ENCODE measurements at places on chromosomes 7 and 10.

DNA sequence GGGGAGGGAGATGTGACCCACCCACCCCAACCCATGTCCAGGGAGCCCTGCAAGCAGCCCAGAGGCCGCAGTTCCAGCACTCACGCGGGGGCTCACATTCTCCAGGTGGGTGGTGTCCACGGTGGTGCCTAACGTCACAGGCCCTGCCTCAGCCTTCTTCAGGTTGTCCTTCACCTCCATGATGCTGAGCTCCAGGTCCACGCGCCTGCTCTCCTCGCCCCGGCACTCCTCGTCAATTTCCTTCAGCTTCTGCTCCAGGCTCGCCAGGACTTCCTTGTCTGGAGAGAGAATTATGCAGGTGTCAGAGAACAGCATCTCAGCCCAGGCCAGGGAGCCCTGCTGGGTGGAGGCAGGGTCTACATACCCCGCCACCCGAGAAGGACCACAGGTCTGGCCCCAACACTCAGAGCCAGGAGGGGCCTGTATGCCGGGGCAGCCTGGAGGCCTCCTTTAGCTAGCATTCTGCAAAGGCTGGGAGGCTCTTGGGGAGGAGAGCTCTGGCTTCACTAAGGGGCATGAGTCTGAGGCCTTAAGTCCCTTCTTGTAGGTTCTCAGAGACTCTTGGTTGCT lies 58.2 kb downstream of the VWA2 start:
- DNase-seq = no peak

DNA sequence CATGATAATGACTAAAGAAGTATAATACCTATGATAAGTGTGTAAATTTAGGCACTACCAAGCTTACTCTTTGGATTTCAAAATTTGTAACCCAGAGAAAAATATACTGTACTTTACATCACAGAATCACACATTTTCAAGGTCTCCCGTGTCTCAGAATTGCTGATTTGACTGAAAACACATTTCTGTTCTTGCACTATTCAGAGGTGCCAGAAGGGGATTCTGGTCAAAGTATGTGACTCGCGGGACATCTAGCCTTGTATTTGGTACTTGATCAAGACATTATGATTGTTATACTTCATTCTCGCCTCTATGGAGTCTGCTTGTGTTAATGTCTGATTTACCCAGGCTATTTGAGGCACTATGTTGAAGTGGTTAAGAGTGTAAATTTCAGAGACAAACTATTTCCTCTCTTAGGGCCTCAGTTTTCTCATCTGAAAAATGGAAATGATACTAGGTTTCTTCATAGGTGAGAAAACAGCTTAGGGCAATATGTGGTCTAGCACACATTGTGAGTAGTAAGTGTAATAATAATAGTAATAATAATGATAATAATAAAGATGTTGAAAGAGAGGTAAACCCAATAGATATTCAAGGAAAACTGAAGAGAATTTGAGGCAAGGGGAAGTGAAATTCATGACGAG lies 320.4 kb downstream of the RNLS start:
- no peak for DNase-seq

- DNase-seq = no peak
Measured at GRCh38 chr10:112173206-112173605, 10.4 kb downstream of the GPAM start.

- peak; percentile 6 for DNase-seq
Measured at GRCh38 chr7:152674860-152675758, 832 bp downstream of the XRCC2 start.

DNA sequence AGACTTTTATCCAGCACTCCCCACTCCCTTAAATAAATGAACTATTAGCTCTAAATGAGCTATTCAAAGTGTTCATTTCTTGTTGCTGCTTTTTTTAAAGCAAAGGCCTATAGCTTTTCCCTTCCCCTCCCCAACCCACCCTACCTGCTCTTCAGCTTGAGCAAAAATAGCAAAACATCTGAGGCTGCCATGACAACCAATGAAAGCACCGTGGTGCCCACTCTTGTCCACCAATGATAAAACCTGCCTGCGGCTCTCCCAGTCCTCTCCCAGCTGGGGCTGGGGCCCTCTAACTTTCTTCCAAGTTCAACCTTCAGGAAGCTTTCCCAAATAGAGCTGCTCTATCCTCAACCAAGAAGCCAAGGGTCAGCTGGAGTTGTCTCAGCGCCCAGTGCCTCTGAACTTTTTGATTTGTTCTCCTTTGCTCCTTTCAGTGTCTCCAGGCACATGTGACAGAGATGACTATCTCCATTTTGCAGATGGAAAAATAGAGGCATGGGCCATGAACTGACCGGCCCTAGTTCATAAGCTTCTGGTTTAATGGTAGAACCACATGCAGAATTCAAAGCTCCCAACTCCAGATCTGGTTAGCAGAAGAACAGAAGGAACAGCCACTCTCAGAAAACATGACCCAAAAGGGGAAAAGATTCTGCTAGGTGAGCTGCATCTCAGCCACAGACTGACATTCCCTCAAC lies 47.7 kb downstream of the PIK3AP1 start:
- DNase-seq = no peak

DNA sequence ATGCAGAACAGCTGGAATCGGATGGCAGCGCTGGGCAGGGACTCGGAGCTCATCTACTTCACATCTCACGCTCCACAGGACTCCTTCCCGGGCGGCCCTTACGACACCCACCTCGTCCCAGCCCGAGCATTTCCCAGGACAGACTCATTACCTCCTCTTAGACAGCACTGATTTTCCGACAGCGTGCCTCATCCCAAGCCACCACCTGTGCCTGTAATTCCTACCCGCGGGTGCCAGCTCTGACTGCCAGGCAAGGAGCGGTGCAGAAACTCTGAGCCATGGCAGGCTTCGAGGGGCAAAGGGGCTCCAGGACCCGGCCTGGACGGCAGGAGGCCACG lies 25.6 kb downstream of the GPER1 start:
- no peak for DNase-seq

DNA sequence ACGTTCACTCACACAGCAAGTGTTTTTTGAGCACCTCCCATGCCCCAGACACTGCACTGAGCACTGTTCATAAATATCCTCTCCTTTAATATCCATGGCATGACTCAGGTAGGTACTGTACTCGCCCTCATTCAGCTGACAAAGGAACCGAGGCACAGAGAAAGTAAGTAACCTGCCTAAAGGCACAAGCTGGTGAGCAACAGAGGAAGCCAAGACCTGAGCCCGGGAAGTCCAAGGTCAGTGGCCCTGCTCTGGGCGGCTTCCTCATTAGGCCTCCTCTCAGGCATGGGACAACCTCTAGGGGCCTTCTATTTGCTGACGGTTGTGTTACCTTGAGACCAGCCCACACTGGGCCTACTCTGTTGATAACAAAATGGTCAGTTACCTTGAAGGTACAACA lies 45.1 kb upstream of the EZH2 start:
- DNase-seq = no peak

DNA sequence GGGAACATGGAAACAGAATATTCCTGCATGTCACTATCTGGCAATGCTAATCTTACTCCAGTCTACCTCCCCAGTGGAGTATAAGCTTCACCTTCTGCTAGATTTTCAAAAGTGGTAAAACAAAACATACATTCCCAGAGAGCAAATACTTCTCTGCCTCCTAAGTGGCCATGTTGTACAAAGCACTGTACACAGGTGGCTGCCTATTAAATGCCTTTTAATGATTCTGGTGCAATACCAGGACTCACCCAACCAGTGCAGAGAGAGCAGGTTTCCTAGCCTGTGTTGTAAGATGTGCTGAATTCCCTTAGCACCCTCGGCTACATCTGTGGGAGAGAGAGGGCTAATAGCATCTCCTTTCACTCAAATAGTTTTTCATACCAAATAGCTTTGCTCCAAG lies 684.3 kb upstream of the NRP1 start:
- no peak for DNase-seq

GRCh38 chr7:140192620-140193019 lies 15.8 kb upstream of the KDM7A start:
- no peak for DNase-seq

- DNase-seq = no peak
Measured at GRCh38 chr7:149682038-149682437, 91.3 kb downstream of the ZNF467 start.

GRCh38 chr7:31382722-31383121 lies 42.2 kb upstream of the NEUROD6 start:
- no peak for DNase-seq

DNA sequence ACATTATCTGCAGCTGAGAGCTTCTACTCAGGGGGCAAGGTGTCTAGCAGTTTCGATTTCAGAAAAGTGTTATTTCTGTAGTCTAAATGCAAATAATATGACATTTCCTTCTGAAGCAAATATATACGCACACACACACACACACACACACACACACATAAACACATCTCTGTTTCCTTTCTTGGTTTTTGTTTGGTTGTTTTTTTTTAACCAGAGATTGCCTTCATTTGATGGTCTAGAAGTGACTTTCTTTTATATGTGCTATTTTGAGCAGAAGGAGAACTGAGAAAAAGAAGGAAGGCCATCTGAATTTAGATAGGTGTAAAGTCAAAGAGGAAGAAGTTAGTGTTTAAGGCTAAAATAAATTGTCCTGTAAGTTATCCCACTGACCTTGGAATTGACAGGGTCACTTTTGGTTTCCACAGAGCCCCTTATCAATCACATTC lies 142.2 kb downstream of the TRIL start:
- DNase-seq = no peak

GRCh38 chr7:99092064-99092720 lies 51.7 kb downstream of the SMURF1 start:
- no peak for DNase-seq

DNA sequence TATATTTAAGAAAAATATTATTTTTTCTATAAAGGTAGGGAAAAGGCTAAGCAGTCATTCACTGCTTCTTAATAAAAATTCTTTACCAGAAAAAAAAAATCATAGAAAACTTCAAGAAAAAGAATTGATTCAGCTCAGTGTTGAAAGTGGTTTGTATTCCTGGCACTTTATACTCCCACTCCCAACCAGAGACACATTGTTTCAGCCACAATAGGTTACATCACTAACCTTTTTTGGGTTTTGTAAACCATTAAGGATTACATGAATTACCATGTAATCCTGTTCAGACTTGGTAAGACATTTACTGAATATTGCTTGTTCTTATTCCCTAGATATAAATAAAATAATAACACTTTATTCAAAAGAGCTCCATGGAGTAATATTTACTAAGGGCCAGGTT lies 46.6 kb downstream of the MINPP1 start:
- no peak for DNase-seq

DNA sequence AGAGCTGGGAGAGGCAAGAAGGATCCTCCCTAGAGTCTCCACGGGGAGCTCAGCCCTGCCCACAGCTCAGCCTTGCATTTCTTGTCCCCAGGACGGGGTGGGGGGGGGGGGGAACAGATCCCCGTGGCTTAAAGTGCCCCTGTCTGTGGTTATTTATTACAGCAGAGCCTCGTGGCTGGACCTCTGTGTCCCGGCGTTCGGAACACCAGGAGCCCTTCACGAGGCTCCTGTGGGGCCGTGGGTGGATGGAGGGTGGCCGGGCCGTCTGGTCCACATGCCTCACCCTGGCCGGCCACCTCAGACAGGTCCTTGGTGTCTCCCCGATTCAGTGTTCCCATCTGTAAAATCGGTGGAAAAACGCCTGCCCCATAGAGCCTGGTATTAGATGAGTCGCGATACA lies 37.9 kb downstream of the FAM20C start:
- no peak for DNase-seq

DNA sequence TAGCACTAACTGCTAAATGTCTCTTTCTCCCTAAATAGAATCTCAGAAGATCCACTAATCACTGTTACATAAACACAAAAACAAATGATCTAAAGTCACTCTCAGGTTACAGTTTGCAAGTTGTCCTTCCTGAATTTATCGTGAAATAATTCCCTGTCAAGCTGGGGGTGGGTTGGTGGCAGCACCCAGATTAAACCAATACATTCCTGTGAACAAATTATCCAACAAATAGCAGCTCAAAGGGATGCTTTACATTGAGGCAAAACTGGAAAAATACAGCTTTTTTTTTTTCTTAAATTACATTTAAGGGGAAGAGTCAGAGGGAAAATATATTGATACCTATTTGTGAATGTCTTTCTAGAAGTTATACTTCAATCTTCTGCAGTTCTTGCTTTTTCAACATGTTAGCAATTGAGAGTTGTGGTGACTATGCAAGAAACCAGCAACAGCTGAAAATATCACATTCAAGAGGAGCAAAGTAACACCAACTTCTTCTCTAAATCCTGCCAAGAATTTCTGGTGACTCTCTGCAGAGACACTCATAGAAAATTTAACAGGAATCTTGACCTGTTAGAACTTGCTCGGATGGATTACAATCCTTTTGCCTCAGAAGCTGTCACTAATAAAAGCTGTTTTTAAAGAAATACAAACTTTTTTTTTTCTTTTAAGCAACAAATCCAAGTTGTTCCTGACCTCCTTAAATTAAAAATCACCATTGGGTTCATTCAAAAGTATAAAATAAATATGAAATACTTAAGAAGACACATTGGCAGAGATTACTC lies 18.9 kb downstream of the LMOD2 start:
- no peak for DNase-seq

- DNase-seq = no peak
Measured at GRCh38 chr7:157476654-157477549, 140.1 kb downstream of the DNAJB6 start.

GRCh38 chr7:155345490-155345889 lies 47.8 kb downstream of the INSIG1 start:
- no peak for DNase-seq

DNA sequence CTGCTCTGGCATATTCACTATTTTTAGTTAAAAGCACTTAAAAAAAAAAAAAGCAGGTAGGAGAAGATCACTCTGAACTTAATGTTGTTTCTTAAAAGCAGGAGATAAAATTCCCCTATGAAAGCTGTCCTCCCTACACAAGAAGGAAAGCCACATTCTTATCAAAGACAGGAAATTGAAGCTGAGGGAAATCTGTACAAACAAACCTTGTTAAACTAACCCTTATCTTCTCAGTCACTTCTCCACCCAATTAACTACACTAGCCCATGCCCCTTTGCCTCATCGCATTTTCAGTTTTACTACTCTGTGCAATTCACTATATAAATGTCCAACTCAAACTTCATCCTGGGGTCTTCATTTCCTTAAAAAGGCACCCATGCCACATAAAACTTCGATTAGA lies 2.7 kb upstream of the CDCA7L start:
- DNase-seq = no peak

DNA sequence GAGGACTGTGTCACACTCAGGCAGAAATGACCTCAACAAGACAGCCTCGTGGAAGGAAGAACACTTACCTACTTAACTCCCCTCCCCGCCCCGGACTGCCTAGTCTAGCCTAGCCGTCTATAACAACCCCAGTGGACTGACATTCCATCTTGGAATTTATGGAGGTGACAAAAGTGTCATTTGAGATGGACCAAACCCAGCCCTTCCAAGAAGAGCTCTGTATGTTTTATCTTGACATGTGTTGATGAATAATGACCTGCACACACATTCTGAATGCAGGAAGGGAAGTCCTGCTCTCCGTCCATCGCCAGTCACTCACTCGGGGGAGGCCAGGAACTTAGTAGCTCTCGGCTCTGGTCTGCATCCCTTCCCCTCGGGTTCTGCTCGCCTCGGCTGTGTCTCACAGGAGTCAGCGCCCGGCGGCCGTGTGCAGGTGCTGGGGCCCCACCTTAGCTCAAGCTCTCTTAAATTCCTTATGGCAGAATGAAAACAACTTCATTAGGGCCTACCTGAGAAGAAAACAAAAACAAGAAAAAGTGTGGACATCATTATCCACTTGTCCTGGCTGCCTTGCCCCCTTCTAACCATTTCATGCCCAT lies 140.9 kb upstream of the NPS start:
- no peak for DNase-seq

- DNase-seq = no peak
Measured at GRCh38 chr7:27237735-27238334, 4.8 kb upstream of the EVX1 start.

Measured in activated T-cell treated with anti-CD3 and anti-CD28 coated beads for 48 hours (primary cell).